ENCODE measurements at places on chromosomes 4 and X.

DNA sequence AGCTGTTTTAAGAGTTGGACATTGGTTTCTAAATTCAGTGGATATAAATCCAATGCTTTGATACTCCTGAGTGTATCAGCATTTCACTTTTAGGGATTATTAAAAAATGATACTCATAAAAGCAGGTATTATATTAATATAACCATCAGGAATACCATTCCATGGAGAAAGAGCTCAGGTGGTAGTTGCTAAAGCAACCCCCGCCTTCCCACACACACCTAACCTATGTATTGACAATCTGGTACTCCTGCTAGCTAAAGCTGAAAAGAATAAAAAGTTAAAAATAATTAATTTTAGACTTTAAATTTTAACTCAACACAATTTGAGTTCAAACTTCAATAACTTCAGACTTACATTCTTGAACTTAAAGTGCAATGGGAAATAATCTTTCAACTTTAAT lies 717.1 kb upstream of the HS3ST1 start:
- DNase-seq: no peak

GRCh38 chr4:67152976-67153375 lies 392.3 kb downstream of the CENPC start:
- no peak for DNase-seq

- DNase-seq: no peak
Measured at GRCh38 chr4:54727346-54727745, 69.6 kb downstream of the KIT start.

DNA sequence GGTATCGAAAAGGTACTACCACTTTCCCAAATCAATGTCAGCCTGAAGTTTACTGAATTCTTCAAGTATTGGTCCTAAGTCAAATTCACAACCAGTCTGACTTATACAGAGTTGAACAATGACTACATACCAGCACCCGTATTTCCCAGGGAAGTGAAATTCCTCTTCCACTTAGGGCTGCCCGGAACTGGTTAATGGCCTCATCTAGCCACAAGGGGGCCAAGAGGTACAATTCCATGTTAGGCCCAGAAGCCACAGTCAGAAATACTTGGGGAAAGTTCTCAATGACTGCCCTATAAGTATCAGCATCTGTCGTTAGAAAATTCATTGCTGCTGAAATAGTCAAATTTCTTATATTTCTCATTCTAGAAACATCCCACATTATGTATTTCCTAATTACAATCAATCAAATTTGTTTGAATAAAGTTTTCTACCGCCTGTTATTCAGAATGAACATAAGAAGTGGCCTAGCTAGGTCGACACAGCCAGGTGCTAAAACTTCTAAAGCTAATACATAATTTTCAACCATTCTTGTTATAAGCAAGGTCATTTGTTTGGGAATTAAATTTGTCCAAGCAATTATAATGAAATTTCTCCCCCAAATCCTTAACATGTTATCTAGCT lies 5.6 kb upstream of the PCDH7 start:
- no peak for DNase-seq

GRCh38 chr4:145827885-145828284 lies 110.7 kb downstream of the ZNF827 start:
- no peak for DNase-seq
